ENCODE measurements at places on chromosomes 11 and 22.

DNA sequence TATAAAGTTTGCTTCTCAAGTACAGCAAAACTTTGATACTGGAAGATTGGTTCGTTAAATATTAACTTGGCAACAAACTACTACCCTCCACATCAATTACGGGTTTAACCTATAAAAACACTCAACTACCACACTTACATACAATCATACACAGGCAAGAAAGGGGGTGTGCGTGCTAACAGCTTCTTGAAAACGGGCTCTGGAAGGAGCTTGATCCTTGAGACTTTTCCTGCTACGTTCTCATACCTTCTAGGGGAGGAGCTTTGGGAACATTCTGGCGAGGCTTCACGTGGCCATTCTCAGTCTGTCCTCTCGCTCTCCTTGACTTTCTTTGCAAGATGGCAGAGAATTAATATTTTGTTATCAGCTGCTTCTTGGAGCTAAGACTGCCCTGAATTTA, 6.8 kb upstream of the ESAM start:
- no peak for DNase-seq

DNA sequence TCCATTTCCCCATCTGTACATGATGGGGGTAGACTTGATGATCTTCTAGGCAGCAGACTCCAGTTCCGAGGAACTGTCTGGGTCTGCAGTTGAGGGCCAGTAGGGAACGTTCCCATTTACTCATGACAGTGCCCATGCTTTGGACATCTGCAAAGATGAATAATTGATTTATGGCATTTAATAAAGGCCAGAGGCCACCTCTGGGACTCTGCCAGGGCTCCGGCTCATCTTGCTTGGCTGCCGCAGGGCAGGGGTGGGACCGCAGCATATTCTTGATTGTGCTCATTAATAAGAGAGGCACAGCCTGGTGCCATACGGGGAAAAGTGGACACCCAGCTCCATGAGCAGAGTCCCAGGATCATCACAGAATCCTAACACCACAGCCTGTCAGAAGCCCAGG, 28.1 kb upstream of the KLHL35 start:
- no peak for DNase-seq

DNA sequence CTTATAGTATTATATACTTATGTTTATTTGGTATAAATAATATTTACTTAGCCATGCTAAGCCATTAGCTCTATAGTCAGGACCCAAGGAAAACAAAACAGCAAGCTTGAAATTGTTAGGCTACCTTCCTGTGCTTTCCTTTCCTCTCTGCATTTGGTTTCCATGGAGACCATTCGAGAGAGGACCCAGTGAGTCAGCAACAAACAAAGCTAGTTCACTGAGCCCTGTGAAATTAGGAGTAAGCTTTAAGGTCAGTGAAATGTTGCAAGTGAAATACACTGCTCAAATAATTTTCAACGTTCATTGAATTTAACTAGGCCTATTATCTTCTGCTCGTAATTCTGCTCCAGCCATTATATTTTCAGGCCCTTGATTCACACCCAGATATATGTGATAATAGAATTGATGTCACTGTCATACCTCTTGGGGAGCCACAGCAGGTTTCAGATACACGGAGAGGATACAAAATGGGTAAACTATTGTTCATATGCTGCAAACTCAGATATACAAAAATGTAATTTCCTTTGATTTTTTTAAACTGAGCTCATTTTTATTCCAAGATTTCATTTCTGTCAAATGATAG, 9.1 kb upstream of the OR10D3 start:
- peak; percentile 79 for DNase-seq

GRCh38 chr11:2826679-2827056, 58.9 kb downstream of the CDKN1C start:
- DNase-seq: no peak

DNA sequence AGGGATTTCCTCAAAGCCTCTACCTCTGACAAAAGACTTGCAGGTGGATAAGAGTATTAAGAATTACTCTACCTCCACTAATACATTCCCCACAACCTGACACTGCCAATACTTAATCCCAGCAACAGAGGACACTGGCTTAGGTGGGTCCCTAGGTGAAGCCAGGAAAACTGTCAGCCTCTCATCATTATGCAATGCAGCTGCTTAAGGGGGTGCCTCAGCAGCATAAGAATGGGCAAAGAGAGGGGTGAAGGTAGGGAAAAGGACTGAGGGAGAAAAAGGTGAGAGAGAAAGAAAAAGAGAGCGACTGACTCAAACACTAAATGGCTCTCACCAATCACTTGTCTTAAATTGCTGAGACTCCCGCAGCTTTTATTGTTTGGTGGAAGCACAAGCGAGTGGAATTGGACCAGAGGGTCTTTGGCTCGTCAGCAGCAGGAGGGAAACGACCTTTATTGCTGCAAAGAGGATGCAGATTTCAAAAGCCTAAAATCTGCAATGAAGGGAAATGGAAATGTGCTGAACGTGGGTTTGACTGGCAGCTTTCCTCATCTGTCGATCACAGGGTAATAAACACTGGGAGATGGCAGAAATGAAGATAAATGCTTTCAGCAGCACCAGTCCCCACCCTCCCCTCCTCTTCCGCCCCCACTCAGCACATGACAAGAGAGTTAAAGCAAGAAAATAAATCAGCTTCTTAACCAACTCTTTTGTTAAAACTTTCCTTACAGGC, 64.9 kb upstream of the CHRM4 start:
- DNase-seq: peak; percentile 66

DNA sequence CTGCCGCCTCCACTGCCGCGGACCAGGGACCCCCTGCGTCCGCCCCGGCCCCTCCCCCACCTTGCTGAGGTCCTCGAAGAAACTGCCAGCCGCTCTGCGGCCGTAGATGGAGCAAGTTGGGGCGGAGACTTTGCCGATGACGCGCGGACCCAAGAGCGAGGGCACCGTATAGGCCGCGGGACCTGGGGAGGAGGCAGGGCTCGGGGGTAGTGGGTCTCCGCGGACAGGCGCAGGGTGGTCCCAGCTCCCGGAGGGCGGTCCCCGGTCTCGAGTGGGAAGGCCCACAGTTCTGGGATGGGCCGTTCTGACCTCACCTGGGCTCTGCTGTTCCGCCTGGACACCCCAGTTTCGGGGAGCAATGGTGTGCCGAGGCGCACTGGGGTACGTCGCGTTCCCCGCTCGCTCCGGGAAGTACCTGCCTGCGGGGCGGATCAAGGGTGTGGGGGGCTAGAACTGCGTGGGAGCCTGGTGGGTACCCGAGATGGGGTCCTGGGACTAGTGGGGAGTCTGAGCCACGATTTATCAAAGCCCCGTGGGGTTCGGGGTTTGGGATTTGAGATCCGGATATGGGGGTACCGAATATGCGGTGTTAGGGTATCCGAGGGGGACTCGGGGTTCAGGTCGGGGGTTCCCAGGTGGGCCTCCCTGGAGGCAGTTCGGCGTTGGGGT, 1.2 kb upstream of the TYMP start:
- DNase-seq: peak; percentile 75

- no peak for DNase-seq
Observed at GRCh38 chr11:65642014-65642671, 4.2 kb downstream of the SIPA1 start.

GRCh38 chr11:26688701-26689100, 33.2 kb downstream of the SLC5A12 start:
- DNase-seq: no peak

- DNase-seq: peak; percentile 69
Observed at GRCh38 chr22:37109242-37109917, at the start of gene TMPRSS6. TSS of gene TMPRSS6 (minus strand) at chr22:37109713. CDS start at chr22:37103417, 6,296 bp downstream.

- DNase-seq: no peak
Observed at GRCh38 chr11:57899378-57899777, 124.3 kb upstream of the OR9Q1 start.

DNA sequence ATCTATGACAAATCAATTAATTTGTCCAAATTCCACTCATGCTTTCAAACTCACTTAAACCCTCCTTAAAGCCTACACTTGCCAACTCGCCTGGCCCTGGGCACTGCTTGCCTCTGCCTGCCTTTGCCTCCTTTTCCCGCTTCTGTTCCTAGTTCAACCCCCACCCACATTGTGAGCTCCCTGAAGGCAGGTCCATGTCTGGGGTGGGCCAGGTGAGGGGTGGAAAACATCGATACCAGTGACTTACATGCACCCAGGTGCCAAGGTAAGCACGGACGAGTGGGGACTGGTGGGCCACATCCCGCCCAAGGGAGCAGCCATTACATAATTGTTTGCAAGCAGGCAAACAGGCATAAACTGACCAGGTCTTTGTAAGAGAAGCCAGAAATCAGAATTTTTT, 146.2 kb downstream of the ST3GAL4 start:
- DNase-seq: no peak

- DNase-seq: peak; percentile 71
Observed at GRCh38 chr11:87722756-87723565, 452.3 kb downstream of the RAB38 start.

DNA sequence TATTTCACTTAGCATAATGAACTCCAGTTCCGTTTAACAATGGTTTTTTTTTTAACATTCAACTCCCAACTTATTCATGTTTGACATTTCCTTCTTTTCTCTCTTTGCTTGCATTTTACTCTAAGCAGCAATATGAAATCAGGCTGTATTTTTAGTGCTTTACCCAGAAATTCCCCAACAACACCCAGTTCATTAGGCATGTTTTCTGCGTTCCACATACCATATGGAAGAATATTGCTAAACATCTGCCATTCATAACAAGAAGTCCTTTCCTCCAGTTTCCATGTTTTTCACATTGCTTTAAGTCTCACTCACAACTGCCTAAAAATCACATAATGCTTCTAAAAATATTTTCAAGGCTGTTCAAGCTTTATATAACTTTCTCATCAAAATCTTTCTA, 45.8 kb downstream of the PLAAT5 start:
- DNase-seq: no peak

Measured in NCI-H69 (cell line).